ENCODE measurements at places on chromosomes 13 and 19. TPM values are rescaled to one million over a fixed set of nuclear protein-coding genes. Genes with fewer than 3 reads are reported as not detected.

The F10 gene
- polyA plus RNA-seq, result 3.5 TPM

The ZNF544 gene
- polyA plus RNA-seq, result 48.8 TPM

The SLC8A2 gene
- polyA plus RNA-seq, result 12.4 TPM

The ZNF317 gene
- 20.2 TPM for polyA plus RNA-seq

The SEMA6B gene
- polyA plus RNA-seq, result 31.3 TPM

The MCOLN1 gene
- polyA plus RNA-seq, result 40.0 TPM

The OLFM4 gene
- not detected for polyA plus RNA-seq

The ZNF726 gene
- not detected for polyA plus RNA-seq

The AMH gene
- polyA plus RNA-seq, result 10.5 TPM

The VSTM2B gene
- polyA plus RNA-seq, result 1.6 TPM

The OSCAR gene
- polyA plus RNA-seq, result 1.1 TPM

The LILRB5 gene
- polyA plus RNA-seq, result 0.06 TPM

The ZNF570 gene
- polyA plus RNA-seq, result 0.96 TPM

The DHDH gene
- 2.8 TPM for polyA plus RNA-seq

The NEK5 gene
- 0.12 TPM for polyA plus RNA-seq

The PLPP2 gene
- 195 TPM for polyA plus RNA-seq

The LRRC63 gene
- not detected for polyA plus RNA-seq

The SUPT20H gene
- polyA plus RNA-seq, result 36.0 TPM

The CCDC8 gene
- 4.9 TPM for polyA plus RNA-seq

The ZNF443 gene
- 1.4 TPM for polyA plus RNA-seq

The TRPM4 gene
- polyA plus RNA-seq, result 21.5 TPM

The NLRP7 gene
- polyA plus RNA-seq, result 0.75 TPM

The ANKRD24 gene
- 15.1 TPM for polyA plus RNA-seq

The FFAR3 gene
- 0.24 TPM for polyA plus RNA-seq

The CNFN gene
- polyA plus RNA-seq, result 54.3 TPM

The ZMYM5 gene
- polyA plus RNA-seq, result 4.9 TPM

The ELL gene
- polyA plus RNA-seq, result 5.2 TPM

The REEP6 gene
- polyA plus RNA-seq, result 31.4 TPM

The CCNA1 gene
- 2.2 TPM for polyA plus RNA-seq

The IGFL1 gene
- not detected for polyA plus RNA-seq

The PSG11 gene
- not detected for polyA plus RNA-seq

The LRRC8E gene
- 2.8 TPM for polyA plus RNA-seq

The TEX26 gene
- polyA plus RNA-seq, result not detected

The ZNF729 gene
- not detected for polyA plus RNA-seq

The SELENOV gene
- 10.7 TPM for polyA plus RNA-seq

The PINLYP gene
- 31.3 TPM for polyA plus RNA-seq

The NAXD gene
- 38.2 TPM for polyA plus RNA-seq

The EGLN2 gene
- 101 TPM for polyA plus RNA-seq

Data from H1 (cell line).